Left lobe of liver (tissue), 2 donors: ENCODE measurements at places on chromosomes 5 and 9.

GRCh38 chr9:70113403-70114022 lies 69.9 kb downstream of the MAMDC2 start:
- peak; percentile 57 for DNase-seq

DNA sequence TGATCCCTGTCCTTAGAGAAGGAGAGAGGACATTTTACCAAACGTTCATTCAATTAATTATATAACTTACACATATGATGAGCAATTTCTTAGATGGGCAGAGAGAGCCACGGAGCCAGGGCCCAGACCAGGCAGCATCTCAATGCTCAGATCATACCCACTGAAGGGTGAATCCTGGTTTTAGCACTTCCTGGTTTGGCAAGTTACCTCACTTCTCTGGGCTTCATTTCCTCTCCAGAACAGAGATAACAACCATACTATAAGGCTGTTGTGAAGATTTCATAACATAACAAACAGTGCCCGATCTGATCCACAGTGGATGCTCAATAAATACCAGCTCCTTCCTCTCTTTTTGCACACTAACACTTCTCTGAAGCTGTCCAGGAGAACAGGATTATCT lies 271.1 kb downstream of the DENND1A start:
- no peak for DNase-seq

- DNase-seq = no peak
These were observed 19.0 kb upstream of the FER start for GRCh38 chr5:108728566-108729241.

GRCh38 chr9:109893241-109893640 lies 113.2 kb downstream of the PALM2AKAP2 start:
- no peak for DNase-seq

DNA sequence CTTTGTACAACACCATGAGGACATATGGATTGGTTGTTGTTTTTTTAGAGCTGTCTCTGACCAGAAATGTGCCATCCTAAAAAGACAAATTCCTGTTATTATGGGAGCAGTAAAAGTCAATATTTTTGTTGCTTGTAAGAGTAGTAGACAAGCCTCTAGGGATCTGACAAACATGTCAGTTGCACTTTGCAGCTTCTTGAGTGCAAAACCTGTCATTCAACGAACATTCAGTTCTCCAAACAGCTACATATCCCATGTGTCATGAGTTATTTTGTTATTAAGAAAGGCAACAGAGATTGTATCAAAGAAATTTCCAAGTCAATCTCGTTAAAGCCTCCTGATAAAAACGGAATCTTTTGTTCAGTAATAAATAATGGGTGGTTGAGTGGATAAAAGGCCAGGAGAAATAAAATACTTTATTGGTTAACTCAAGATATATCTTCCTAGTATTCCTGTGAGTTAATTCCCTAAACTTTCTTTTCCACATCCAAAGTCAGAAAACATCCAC lies 18.1 kb downstream of the C5orf58 start:
- DNase-seq = no peak

GRCh38 chr5:75734913-75735789 lies 17.9 kb upstream of the POC5 start:
- DNase-seq = peak; percentile 60
